CD4-positive, alpha-beta T cell treated with Interleukin-12 subunit alpha and Interleukin-12 subunit beta, for 1 hour (primary cell): ENCODE measurements at places on chromosomes 2 and 18.

DNA sequence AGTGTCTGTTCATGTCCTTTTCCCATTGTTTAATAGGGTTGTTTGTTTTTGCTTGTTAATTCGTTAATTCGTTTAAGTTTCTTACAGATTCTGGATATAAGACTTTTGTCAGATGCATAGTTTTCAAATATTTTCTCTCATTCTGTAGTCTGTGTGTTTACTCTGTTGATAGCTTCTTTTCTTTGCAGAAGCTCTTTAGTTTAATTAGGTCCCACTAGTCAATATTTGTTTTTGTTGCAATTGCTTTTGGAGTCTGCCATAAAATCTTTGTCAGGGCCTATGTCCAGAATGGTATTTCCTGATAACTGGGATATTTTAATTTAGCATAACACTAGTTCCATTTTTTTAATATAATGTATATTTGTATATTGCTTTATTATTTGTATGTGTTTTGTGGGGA lies 1380.1 kb downstream of the SUCLG1 start:
- no peak for DNase-seq

- DNase-seq = no peak
Observed at GRCh38 chr2:165067643-165068486, 112.5 kb upstream of the SLC38A11 start.

DNA sequence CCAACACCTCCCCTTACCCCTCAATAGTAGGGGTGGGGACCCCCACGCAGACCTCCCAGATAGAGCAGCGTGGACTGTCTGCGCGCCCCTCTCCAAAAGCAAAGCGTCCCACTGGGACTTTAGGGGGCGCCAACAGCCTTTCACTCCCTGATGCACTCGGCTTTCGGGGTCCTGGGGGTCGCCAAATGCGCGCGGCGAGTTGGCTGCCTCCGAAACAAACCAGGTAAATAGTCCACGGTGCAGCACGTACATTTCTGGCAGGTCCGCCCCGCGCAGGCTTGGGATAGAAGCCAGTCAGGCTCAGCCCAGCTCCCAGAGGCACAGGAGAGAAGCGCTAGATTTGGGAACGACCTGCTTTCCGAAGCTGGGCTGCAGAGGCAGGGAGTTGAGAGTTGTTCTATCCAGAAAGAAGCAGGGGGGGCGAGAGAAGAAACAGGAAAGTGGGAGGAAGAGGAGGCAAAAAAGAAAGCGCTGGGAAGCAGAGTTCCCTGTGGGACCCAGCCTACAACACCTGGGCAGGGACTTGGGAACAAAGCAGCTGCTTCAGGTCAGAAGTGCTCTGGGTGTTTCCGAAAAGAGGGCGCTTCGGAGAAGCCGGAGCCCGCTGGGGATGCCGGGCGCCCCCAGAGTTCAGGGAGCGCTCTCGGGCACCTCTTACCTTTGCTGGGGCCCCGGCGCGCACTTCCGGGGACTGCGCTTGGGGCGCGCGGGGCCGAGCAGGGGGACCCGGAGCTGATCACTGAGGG lies 544 bp downstream of the EVA1A start:
- no peak for DNase-seq

- no peak for DNase-seq
Observed at GRCh38 chr2:33337385-33337960, 139.0 kb upstream of the RASGRP3 start.

DNA sequence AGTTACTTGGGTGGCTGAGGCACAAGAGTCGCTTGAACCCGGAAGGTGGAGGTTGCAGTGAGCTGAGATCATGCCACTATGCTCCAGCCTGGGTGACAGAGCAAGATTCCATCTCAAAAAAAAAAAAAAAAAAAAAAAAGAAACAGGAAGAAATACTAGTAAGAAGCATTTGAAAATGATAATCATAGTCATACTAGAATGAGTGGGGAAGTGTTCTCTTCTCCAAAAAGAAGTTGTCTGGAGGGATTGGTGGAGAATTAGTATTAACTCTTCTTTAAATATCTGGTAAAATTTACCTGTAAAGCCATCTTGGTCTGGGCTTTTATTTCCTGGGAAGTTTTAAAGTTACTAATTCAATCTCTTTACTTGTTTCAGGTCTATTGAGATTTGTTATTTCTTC lies 131.8 kb downstream of the FAM210A start:
- DNase-seq = no peak

GRCh38 chr2:113981404-113982134 lies 91.7 kb downstream of the ACTR3 start:
- no peak for DNase-seq

GRCh38 chr2:173823543-173823939 lies 141.6 kb downstream of the SP3 start:
- DNase-seq = no peak

DNA sequence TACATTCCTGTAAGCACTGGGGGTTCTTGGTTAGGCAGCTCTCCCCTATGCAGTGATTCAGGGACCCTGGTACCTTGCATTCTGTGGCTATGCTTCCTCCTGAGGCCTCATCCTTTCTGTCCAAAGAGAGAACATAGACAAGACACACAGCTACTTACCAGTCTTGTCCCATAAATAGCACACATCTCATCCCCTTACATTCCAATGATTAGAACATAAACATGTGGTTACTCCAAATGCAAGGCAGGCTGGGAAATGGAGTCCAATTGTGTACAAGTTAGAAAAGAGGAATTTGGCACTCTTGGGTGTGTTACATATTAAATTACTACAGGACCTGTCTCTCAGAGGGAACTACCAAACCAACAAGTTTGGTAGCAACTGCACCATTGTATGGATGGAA lies 171.3 kb downstream of the ARHGAP15 start:
- no peak for DNase-seq
